Placental epithelial cell (primary cell): ENCODE measurements at places on chromosomes 5 and 9. TPM values are rescaled to one million over a fixed set of nuclear protein-coding genes. Genes with fewer than 3 reads are reported as not detected.

The PCDHGC3 gene
- 9.4 and 10.3 TPM in 2 replicates for total RNA-seq

The CCDC192 gene
- 0.39 TPM in 1 of 2 replicates, not detected in the other for total RNA-seq

The MYOT gene
- total RNA-seq: not detected in 2 replicates

The LRRC70 gene
- total RNA-seq: 0.65 and 2.0 TPM in 2 replicates

The IFNA21 gene
- not detected in 2 replicates for total RNA-seq

The DIMT1 gene
- total RNA-seq: 14.1 and 35.5 TPM in 2 replicates

The JAKMIP2 gene
- total RNA-seq: not detected in 2 replicates

The AQP3 gene
- 0.79 and 3.4 TPM in 2 replicates for total RNA-seq

The PHYHD1 gene
- total RNA-seq: 6.2 and 33.4 TPM in 2 replicates
